ENCODE measurements at places on chromosomes 7 and 10.

GRCh38 chr10:126166797-126167196, 221.5 kb downstream of the ADAM12 start:
- no peak for DNase-seq

GRCh38 chr10:125392154-125392553, 231.8 kb upstream of the CTBP2 start:
- no peak for DNase-seq

DNA sequence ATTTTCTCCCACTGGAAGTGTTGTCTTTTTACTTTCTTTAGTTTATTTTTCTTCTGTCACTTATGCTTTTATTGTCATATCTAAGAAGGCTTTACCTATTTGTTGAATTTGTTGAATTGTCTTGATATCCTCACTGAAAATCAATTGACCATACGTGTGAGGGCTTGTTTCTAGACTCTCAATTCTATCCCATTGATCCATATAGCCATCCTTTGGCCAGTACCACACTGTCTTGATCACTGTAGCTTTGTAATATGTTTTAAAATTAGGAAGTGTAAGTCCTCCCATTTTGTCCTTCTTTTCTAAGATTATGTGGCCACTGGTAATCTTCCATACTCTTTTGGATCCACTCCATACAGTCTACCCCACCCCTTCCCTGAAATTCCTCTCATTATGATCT, 25.5 kb upstream of the MNX1 start:
- no peak for DNase-seq

DNA sequence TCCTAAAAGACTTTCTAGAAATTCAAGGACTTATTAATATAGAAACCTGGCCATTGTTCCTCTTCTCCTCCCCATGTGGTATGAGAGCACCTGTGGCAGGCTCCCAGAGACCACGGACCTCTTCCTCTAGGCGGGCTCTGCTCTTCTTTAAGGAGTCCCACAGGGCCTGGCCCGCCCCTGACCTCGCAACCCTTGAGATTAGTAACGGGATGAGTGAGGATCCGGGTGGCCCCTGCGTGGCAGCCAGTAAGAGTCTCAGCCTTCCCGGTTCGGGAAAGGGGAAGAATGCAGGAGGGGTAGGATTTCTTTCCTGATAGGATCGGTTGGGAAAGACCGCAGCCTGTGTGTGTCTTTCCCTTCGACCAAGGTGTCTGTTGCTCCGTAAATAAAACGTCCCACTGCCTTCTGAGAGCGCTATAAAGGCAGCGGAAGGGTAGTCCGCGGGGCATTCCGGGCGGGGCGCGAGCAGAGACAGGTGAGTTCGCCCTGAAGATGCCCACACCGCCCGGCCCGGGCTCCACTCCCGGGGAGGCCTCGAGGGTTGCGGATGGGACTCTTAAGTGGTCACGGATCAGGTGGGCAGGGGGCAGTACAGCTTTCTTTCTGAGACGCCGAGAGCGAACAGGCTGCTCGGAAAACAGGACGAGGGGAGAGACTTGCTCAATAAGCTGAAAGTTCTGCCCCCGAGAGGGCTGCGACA, at the start of gene SLC26A4:
Gene SLC26A4 (plus strand): TSS at position 448 of the 700 bp plus-strand sequence. CDS start 814 bp downstream, outside the sequence.
- DNase-seq = no peak

DNA sequence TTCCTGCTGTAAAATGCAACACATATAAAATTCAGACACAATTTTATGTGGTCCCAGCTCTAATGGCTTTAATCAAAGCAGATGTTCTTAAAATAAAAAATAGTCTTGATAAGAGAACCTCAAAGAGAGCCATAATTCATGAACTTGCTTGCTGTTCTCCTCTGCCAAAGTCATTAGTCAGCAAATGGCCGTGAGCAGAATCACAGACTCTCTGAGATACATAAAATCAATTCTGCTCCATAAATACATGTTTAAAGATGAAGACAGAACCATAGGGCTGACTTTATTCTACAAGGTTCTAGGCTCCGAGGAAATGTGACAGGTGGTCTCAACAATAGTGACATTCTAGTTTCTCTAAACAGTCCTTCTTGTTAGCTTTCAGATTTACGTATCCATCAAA, 29.8 kb downstream of the HSPA12A start:
- DNase-seq = no peak

- no peak for DNase-seq
Observed at GRCh38 chr10:87918254-87918859, 54.9 kb downstream of the PTEN start.

GRCh38 chr10:37314350-37314749, 189.0 kb downstream of the ANKRD30A start:
- DNase-seq = no peak

GRCh38 chr10:98470850-98471249, 24.1 kb upstream of the HPS1 start:
- no peak for DNase-seq

DNA sequence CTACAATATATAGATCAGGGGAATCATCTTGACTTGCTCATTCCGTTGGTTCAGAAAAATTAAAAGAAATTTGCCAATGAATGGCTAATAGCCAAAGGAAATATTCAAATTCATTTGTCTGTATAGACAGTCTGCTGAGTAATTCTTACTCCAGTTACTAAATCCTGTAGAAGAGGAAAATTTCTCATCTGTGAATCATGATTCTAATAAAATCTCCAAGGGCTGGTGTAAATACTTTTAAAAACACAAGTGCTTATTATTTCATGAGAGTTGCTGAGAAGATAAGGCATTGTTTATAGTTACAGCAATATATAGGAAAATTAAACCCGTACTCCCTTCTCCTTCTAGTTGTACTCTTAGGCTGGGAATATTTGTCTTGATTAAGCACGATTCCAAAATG, 53.0 kb downstream of the WNT2 start:
- peak; percentile 75 for DNase-seq

DNA sequence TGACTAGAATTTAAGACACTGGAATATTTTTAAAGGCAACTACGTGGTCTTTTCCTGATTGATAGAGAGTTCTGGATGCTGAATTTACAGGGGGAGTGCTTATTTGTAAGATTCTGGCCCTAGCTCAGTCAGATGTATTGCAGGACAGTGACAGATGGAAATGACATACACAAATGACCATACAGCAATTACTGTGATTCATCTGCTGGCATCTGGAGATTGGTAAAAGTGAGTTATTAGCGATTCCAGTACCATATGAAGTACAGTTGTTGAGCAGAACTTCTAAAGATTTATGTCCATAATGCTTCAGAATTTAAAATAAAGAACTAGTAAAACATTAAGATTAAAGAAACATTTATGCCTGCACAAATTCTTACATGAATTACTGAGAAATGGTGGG, 243.2 kb downstream of the CRPPA start:
- DNase-seq = no peak

DNA sequence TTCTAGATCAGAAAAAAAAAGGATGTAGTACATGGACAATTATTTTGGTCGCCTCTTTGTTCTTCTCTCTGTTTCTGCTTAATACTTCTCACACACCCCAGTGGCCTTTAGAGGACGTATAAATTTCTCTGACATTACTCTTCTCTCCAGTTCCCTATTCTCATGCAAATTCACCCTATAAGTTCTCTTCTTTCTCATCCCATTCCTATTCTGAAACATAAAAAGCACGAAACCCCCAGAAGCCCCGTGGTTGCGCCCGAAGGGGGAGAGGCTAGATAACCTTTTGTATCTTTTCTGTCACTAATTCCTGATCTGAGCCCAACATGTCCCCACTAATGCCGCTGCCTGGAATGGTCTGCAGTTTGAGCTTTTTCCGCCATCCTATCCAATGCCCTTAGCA, 136.9 kb downstream of the SKIDA1 start:
- DNase-seq = no peak
